SK-N-MC (cell line): ENCODE measurements at places on chromosomes 11 and 22.

- no peak for DNase-seq
These were observed 82.9 kb downstream of the ETS1 start for GRCh38 chr11:128504486-128504885.

- no peak for DNase-seq
These were observed 50.4 kb upstream of the RAB1B start for GRCh38 chr11:66218036-66218435.

- no peak for DNase-seq
These were observed 1299.3 kb downstream of the BRD1 start for GRCh38 chr22:48528221-48528915.

- no peak for DNase-seq
These were observed 28.1 kb downstream of the IGSF9B start for GRCh38 chr11:133928628-133929059.

GRCh38 chr11:129828301-129828836, 12.7 kb downstream of the TMEM45B start:
- no peak for DNase-seq
